ENCODE measurements at places on chromosomes 11 and 22.

DNA sequence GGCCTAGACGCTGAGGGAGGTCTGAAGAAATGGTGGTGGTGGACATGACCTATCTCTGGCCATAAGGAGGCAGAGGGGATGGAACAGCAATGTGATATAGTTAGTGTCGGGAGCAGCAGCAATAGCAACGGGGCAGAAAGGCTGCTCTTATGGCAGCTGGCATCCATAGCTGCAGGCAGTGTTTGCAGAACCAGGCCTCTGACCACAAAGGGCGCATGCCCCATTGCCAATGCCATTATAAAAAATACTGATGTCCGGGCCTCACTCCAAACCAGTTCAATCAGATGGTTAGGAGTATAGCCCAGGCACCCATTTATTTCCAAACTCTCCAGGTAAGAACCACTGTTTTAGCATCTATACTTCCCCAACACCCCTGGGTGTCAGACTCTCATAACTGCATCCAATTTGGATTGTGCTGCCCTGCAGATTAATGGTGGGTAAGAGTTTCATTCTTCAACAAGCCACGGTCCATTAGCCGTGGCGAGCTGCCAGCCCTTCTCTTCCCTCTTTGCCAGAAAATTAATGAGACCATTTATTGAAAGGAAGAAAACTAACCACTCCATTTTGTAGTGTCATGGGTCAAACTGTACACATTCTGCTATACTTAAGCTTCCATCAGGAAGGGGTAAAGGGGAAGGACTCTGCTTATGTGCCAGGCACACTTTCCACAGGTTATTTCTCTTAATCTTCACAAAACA, 72.8 kb upstream of the SPON1 start:
- DNase-seq, result no peak

DNA sequence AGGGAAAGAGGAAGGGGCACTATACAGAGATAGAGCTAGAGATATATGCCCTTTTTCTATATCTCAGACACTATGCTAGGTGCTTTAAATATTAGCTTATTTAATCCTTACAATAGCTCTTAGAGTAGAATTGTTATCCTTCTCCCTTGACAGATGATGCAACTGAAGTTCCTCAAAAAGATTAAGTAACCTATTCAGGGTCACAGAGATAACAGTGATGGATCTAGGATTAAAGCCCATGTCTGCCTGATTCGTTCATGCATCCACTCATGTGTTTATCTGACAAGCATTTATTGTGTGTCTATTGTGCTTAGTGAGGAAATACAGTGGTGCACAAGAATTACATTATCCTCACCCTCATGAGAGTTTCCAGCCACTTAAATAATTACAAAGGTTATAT, 8.7 kb downstream of the CCDC83 start:
- no peak for DNase-seq

GRCh38 chr22:29152045-29152953, 53.4 kb upstream of the EMID1 start:
- no peak for DNase-seq

DNA sequence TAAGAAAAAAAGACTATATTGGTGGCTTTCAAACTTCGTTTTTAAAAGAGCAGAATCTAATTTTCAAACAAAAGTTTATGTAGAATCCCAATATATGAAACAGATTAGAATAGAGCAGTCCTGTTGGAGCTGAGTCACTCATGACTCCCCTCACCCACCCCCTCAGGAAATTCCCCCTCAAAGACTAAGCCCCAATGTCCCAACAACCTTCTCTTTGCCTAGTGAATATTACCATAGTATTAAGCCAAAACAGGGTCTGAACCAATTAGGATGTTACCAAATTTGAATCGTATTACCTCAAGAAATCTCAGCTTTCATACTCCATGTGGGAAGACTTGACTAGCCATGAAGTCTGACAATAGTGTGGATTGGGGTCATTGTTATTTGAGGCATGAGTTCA, 7.8 kb upstream of the PIWIL4 start:
- no peak for DNase-seq

DNA sequence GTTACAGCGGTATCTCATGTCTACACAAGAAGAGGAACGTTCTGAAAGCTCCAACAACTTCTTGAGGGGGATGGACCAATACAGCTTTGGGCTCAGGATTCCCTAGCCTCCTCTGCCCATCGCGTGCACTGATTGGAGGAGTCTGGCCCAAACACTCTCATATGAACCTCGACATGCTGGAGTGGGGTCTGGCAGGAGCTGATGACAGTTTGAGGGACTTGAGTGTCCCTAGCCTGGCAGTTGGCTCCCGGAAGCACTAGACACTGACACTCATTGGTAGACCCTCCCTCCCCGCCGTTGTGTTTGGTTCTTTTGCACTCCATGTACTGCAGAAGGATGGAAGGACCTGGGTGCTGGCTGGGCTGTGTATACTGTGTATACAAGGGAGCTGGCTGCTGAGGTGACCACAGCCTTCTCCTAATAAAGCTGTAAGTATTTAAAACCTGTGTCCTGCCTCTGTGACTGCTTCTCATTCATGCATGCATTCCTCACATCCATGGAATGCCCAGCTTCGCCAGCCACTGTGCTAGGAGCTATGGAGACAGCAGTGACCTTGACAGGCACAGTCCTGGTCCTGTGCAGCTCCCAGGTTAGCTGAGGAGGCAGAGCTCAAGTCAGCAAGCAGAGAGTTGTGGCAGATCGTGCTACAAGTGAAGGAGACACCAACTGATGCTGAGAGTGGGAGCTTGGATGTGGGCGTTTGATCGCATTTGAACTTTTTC, 27.9 kb downstream of the ADAMTS15 start:
- no peak for DNase-seq

DNA sequence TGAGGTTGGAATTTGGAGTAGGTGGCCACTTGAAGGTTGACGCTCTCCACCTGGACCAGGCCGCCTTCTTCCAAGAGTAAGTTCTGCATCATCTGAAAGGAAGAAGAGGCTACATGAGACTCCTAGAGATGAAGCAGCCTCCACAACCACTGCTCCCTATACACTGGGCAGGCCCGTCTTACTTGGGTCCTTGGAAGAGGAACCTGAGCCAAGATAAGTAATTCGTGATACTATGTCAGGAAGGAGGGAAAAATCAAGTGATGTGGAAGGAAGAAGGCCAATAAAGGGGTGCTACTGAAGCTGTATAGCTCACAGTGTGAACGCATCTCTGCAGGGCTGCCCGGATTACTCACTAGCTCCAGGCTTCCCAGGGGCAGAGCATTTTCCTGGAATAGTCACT, 11.1 kb downstream of the UFD1 start:
- no peak for DNase-seq

GRCh38 chr11:118241764-118242098, 10.4 kb downstream of the MPZL3 start:
- DNase-seq, result no peak

DNA sequence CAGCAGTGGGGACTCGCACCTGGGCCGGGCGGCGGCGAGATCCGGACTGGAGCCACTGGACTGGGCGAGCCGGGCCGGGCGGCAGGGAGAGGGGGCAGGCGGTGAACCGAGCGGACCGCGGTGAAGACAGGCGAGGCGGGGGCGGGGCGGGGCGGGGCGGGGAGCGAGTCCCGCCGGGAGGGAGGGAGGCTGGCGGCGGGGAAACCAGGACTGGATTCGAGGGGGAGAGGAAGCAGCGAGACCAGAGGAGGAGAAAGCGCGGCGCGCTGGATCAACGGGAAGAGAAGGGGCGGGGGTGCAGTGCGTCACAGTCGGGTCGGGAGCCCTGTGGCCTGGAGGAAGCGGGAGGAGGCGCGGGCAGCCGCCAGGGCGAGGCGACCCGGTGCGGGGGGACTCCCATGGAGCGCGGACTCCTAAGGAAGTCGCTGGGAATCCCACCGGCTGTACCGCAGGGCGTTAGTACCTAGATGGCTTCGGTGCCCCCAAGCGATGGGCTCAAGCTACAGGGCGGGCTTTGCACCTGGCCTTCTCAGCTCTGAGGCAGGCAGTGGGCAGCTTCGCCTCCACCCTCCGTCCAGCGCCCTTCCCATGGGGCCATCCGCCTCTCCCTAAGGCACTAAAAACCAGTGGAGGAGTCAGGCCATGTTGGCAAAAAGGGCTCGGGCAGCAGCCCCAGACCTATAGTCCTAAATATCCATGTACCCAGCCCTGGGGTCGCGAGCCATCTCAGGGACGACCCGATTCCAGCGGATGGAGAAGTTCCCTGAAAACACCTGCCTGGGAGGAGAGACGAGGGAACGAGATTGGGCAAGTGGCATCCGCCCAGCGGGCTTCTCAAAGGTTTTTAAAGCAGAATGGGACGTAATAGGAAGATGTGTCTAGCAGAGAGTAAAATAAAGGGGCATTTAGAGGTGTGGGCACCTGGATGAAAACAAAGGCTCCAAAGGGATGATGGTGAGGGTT, at the start of gene TMEM121B:
Gene TMEM121B, minus strand, starts transcription at position 128 of the 963 bp plus-strand sequence. CDS start 233 bp downstream, outside the sequence.
- DNase-seq, result peak; percentile 36

GRCh38 chr11:66231561-66231960, 36.9 kb upstream of the RAB1B start:
- DNase-seq, result no peak

DNA sequence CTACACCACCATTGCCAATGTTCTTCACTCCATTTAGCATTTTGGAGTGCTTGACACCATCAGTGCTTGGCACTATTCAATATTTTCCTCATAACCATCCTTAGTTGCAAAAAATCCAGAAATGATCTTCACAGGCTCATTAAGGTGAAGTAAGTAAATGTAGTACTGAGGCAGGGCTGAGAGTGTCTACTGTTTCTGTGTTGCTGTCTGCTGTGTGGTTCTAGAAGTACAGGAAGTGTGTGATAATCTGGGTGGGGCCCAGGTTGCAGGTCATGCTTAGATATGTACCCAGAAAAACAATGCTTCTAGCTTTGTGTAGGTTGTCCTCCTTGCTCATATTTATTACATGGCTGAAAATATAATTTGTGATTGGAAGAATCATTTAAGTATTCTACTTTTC, 411.8 kb upstream of the CCDC179 start:
- no peak for DNase-seq

GRCh38 chr11:118915941-118916841, 9.5 kb downstream of the BCL9L start:
- DNase-seq, result peak; percentile 22

Data from DMS 273 treated with DMSO at 0.1 percent for 48 hours (cell line).